Head of caudate nucleus (tissue), 42 donors: ENCODE measurements at places on chromosomes 4 and X.

DNA sequence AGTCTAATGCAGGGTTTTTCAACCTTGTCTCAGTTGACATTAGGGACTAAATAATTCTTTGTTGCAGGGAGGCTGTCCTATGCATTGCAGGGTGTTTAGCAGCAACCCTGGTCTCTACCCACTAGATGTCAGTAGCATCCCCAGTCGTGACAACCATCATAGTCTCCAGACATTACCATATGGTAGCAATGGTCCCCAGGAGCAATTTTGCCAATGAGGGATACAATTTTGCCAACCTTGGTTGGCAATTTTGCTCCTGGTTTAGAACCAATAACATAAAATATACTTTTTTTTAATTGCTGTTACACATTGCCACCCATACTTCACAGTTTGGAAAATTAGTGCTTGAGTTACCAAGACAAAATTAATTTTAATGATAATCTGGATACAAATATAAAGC is 6.0 kb downstream of the EREG start:
- no peak for DNase-seq

GRCh38 chr4:90922174-90922573 is 795.0 kb downstream of the CCSER1 start:
- no peak for DNase-seq

- no peak for DNase-seq
These were observed 779.0 kb upstream of the INTU start for GRCh38 chr4:126853715-126854114.

GRCh38 chr4:92406488-92406887 is 102.7 kb downstream of the GRID2 start:
- DNase-seq: no peak

- no peak for DNase-seq
These were observed 103.7 kb downstream of the AKAP4 start for GRCh38 chrX:50097071-50097470.
